ENCODE measurements at places on chromosomes 3 and 15.

- DNase-seq = no peak
These were observed 53.1 kb downstream of the GRIP2 start for GRCh38 chr3:14487086-14487485.

DNA sequence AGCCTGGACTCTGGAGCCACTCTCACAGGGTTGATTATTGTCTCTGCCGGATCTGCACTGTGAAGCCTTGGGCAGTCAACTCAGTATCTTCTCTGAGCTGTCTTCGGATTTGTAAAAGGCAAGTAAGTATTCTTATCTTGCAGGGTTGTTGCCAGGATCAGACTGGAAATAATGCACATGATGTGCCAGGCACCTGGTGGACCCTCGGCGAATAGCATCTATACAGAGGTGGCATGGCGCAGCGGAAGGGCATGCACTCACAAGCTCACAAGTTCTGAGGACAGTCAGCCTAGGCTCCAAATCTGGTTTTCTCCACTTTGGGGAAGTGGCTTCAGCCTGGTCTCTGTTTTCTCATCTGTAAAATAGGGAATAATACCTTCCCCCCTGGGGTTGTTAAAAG is 113.9 kb downstream of the SRGAP3 start:
- no peak for DNase-seq

DNA sequence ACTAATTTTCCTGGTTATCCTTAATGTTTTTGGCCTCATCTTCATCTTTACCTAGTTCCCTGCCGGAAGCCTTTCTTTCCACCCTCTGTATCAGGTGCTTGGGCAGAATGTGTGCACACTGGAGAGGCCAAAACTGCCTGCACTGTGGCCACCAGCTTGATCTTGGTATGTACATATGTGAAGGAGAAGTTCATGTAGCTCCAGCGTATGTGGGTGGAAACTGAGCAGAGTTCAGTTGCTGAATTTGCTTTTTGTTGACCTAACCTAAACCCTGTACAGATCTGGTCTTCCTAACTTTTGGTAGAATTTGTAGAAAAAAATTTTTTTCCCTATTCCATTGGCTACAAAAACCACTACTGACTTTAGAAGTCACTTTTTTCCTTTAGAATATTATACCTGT is 65.9 kb upstream of the IGSF10 start:
- DNase-seq = no peak

DNA sequence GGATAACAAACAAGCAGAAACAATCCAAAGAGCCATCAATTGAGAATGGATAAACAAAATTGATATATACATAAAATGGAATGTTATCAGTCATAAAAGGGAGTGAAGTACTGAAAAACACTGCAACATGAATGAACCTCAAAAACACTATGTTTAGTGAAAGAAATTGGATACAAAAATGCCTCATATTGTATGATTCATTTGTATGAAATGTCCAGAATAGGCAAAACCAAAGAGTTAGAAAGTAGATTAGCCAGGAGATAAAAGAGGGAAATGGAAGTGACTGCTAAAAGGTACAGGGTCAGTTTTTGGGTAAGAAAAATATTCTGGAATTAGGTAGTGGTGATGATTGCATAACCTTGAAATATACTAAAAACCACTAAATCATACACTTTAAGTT is 9.8 kb upstream of the SLC25A36 start:
- DNase-seq = no peak

DNA sequence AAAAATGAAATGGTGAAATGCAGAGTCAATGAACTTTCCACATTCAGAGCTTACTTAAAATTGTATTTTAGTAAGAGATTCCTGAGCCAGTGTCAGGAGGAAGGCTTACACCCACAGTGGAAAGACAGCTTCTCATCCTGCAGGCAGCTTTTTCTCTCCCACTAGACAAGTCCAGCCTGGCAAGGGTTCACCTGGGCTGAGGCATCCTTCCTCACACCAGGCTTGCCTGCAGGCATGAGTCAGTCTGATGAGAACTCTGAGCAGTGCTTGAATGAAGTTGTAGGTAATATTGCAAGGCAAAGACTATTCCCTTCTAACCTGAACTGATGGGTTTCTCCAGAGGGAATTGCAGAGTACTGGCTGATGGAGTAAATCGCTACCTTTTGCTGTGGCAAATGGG is 3.1 kb downstream of the CCR4 start:
- no peak for DNase-seq

GRCh38 chr15:72271895-72272212 is 500 bp downstream of the PARP6 start:
- no peak for DNase-seq

GRCh38 chr3:71752831-71753700 is 589 bp upstream of the GPR27 start:
- DNase-seq = no peak

DNA sequence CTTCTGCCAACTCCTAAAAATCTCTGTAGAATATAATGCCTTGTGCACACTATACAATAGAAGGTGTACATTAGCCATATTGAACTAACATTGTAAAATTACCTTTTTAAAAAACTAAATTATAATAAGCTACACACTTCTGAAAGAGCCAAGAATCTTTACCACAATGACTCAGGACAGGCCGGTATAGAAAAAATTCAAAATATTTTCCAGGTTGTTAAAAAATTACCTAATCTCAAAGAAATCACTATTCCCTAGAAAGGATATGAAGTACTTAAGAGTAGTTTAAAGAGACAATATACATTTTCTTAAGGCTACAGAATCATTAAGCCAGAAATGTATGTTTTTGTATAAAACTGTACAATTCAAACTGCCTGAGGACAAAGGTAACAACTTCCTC is 48.5 kb downstream of the TJP1 start:
- DNase-seq = no peak

GRCh38 chr3:146646261-146646660 is 41.1 kb upstream of the PLSCR5 start:
- no peak for DNase-seq

DNA sequence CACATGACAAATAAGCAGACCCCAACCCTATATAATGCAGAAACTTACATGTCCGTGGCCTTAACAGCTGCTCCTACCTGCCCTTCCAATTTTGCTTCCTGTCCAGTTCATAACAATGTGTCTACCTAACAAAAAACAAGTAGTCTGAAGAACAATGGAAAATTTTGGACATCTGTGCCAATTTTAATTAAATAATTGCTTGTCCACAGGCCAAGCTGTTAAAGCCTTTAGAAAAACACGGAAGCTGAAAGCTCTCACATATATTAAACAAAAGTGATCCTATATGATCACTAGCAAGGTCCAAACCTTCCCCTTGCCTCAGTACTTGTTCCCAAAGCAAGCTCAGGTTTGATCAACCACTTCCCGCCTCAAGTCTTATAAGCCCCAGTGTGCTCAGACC is 37.1 kb downstream of the MAGI1 start:
- DNase-seq = no peak

GRCh38 chr3:29314727-29315088 is 33.8 kb downstream of the RBMS3 start:
- no peak for DNase-seq

DNA sequence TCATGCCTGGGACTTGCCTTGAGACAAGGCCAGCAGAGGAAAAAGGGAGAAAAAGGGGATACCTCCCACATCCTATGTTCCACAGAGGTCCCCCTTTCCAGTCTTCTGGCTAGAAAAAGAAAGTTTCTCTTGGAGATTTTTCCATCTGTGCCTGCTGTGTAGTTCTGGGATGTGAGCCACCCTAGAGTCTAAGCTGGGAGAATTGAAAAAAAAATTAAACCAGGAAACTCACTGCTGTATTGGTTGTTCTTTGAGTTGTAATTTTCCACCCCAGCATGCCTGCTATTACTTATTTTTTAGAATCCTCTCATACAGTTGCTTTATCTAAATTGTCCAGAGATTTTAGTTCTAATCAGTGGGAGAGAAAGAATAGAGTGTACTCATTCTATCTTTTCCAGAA is 68.4 kb downstream of the SV2B start:
- no peak for DNase-seq

- peak; percentile 41 for DNase-seq
These were observed 6.7 kb downstream of the IDH2 start for GRCh38 chr15:90095521-90095959.

- peak; percentile 40 for DNase-seq
These were observed 23.5 kb downstream of the DNAH1 start for GRCh38 chr3:52339612-52340011.

DNA sequence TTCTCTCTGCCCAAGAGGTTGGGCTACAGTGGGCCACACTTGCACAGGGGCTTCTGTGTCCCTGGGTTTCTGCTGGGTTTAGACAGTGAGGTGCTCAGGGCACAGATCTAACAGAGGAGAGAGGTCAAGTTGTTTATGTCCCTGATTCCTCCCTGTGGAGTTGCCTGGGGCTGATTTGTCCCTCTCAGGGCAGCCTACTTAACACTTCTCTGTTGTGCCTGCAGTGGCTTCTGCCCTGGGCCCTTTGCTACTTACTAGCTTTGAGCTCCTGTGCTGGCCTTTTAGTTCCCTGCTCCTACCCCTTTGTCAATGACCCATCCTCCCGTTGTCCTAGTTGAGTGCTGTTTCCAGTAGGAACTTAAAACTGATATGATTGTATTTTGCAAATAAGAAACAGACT is 114.0 kb upstream of the RGMA start:
- DNase-seq = no peak

- no peak for DNase-seq
These were observed 16.3 kb downstream of the SNAPC5 start for GRCh38 chr15:66481107-66481856.

DNA sequence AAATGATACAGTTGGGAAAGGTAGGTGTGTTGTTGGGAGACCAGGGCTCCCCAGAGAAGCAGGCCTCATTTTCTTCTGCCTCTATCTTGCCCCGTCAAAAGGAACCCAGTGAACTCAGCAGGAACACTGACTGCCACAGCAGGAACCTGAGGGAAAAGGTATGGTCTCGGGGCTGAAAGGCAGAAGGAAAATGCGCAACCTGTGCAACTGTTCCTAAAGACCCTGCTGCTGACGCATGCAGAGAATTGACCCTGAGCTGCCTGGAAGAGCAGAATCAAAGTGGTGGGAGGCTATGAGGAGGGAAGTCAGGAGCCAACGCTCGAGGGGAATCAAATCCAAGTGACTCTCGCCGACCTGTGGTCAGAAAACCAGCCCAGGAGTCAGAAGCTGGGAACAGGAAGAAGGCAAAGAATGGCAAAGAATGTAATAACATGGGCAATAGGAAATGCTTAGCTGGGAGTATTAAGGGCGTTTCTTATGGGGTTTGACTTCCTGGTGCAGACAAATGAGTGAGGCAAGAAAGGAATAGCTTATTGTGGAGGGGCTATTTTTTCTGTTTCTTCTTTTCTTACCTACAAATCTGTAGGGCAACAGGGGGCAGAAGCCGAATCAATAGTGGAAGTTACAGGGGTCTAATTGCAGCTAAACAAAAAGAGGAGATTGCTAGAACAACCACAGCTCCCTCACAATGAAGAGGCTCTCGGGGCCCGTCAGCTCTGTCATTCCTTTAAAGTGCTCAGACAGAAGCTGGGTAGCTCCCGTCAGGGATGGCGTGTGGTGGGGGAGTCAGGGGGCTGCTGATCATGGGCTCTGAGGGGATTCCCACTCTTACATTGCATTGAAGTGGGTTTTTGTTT is 65.4 kb upstream of the DLG1 start:
- no peak for DNase-seq

GRCh38 chr3:48685603-48686511 is at the start of gene NCKIPSD:
Gene NCKIPSD, minus strand, starts transcription at chr3:48685915. Its CDS starts 108 bp downstream, at chr3:48685807.
- peak; percentile 56 for DNase-seq

DNA sequence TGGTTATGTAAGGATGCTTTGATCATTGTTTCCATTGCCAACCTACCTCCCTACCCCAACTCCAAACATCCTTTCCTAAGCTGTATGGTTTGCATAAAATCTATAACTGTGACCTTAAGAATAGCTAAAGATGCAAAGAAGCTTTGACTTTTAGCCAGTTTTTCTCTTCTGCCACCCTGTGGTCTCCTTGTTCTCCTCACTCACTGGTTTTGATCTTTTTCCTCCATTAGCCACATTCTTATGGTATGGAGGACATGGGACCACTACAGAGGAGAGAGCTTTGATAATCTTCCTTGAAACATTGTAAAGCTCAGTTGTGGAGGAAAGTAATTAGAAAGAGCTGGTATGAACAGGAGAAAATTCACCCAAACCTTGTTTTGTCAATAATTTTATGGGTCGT is 115.9 kb downstream of the NEK11 start:
- no peak for DNase-seq

DNA sequence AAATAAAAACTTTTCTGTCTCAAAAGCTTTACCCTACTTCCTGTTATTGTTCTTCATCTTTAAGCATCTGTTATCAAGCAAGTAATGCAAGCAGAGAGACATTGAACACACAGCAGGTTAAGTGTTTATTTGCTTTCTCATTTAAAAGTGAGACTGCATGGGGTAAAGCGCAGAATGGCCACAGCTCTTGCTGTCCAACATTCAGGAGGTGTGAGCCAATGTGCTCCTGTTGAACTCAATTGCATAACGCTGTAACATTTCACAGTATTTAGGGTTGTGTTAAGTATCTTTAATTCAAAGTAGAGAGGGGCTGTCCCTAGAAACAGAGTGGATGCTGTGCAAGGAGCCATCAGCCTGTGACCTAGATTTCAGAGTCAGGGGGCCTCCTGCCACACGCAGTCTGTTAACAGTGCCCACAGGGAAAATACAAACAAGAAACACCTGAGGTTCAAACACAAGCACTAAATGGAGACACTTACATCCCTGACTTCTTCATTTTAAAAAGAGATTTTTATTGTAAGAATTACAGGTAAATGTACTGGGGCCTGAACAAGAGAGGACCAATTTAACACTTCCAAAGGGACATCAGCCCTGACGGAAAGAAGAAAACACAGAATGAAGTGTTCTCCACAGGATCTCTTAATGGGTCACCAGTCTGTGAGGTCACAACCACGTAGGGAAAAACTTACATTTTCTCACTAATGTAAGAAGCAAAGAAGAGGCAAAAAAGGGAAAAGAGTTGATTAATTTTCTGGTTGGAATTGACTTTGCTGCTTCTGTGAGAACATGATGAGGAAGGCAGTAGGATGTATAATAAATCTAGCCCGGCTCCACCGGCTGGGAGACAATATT is 815.1 kb downstream of the VGLL3 start:
- no peak for DNase-seq

DNA sequence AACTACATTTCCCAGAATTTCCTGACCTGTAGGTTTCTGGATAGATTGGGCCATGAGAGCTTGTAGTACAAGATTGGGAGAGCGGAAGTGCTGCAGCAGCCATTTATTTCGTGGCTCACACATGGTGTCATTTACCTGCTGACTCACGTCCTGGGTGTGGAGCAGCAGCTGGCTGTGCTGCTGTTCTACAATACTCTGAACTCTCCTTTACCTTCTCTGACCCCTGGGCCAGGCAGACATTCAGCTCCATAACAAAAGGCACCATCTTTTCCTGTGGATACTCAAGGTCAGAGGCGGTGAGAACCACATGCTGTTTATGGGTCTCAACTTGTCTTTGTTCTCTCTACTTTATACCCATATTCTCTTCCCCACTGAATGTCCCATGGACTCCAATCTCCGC is 490.2 kb downstream of the IGSF11 start:
- no peak for DNase-seq

- DNase-seq = no peak
These were observed 542.3 kb downstream of the EDEM1 start for GRCh38 chr3:5729852-5730251.

GRCh38 chr3:106458952-106459351 is 590.1 kb upstream of the CBLB start:
- no peak for DNase-seq
